Activated T-cell treated with anti-CD3 and anti-CD28 coated beads for 24 hours (primary cell): ENCODE measurements at places on chromosomes 2 and 18.

- no peak for DNase-seq
Measured at GRCh38 chr2:134461511-134461910, 207.6 kb downstream of the MGAT5 start.

- no peak for DNase-seq
Measured at GRCh38 chr2:169818241-169818640, 6.5 kb downstream of the METTL5 start.

GRCh38 chr2:46545015-46545839, 65.9 kb downstream of the TMEM247 start:
- no peak for DNase-seq

- DNase-seq, result no peak
Measured at GRCh38 chr2:43486603-43487002, 109.2 kb downstream of the THADA start.

- no peak for DNase-seq
Measured at GRCh38 chr2:28364610-28365009, 28.0 kb upstream of the FOSL2 start.

- DNase-seq, result no peak
Measured at GRCh38 chr2:211611061-211611518, 927.5 kb downstream of the ERBB4 start.

DNA sequence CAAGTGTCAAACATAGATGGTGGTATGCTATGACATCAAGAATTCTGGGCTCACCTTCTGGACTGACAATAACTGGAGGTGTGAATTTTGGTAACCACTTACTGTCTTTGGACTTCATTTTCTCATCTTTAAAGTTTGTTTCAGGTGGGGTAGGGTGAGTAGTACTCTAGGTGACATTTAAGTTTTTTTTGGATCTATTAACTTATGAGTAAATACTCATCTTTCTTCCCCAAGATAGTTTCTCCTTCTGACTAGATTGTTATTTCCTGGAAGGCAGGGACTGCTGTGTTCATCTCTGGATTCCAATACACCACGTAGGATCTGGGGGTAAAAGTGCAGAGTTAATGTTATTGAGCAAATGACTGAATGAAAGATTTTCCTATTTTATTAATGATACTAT, 55.9 kb downstream of the ICOS start:
- DNase-seq, result no peak

GRCh38 chr2:235381261-235381912, 112.5 kb upstream of the AGAP1 start:
- no peak for DNase-seq

DNA sequence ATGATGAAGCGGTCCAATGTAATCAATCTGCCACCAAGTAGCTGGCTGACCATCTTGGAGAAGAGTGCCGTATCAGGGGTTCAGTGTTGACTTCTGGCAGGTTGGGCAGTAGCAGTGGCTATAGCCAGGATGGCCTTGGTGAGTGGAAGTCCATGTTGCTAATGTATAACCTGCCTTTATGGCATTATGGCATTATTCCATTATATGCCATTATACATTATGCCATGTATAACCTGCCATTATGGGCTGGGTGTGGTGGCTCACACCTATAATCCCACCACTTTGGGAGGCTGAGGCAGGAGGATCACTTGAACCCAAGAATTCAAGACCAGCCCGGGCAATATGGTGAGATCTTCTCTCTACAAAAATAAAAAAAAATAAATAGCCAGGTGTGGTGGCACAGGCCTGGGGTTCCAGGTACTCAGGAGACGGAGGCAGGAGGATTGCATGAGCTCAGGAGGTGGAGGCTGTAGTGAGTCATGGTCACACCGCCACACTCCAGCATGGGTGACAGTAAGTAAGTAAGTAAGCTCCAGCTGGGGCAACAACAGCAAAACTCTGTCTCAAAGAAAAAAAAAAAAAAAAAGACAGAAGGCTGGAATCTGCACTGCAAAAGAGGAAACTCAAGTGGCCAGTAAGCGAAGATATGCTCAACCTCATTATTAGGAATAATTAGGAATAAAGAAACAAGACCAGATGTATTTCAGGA, 24.4 kb upstream of the EMILIN2 start:
- DNase-seq, result no peak

- no peak for DNase-seq
Measured at GRCh38 chr2:159620796-159621195, 4.4 kb upstream of the BAZ2B start.

DNA sequence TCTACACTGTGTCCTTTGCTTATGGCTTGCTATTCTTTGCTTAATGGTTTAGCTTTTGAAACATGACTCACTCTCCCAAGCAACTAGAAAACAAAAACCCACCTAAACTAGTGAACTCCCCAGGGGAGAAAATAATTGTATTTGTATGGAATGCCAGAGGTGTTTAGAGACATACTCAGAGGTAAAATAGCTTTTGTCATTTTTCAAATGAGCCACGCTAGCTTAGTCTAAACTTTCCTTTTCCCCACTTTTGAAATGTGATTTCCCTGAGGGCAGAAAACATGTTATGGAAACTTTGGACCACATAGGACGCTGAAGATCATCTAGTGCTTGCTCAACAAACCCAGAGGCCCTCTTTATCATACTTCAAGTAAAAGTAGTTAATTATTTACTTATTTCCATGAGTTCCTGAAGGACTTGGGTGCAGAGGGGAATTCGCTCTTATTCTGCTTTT, 16.5 kb upstream of the CYTIP start:
- DNase-seq, result no peak

GRCh38 chr2:171883275-171883893, 10.7 kb downstream of the SLC25A12 start:
- no peak for DNase-seq

GRCh38 chr2:159229476-159230144, 56.9 kb downstream of the WDSUB1 start:
- DNase-seq, result no peak

GRCh38 chr18:78794071-78794430, 185.6 kb upstream of the SALL3 start:
- DNase-seq, result no peak

DNA sequence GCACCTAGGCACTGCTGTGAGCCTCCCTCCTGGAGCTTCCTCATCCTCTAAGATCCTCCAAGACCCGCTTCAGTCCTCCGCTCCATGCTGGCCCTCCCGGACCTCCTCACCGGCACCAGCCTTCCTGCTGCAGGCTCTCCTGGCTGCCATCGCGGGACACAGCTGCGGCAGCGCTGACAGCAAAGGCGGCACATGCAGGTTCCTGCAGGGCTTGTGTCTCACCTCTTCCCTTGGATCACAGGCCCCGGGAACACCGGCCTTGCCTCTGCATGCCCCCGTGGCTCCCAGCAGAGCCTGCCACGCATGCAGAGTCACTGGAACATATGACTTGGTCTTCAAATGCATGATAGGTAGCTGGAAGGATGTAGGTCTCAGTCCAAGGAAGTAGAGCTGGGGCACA, 67.2 kb downstream of the PTGR3 start:
- no peak for DNase-seq

- no peak for DNase-seq
Measured at GRCh38 chr2:212882626-212883025, 268.8 kb downstream of the IKZF2 start.

GRCh38 chr18:49811151-49811938, 2.0 kb downstream of the ACAA2 start:
- DNase-seq, result no peak

DNA sequence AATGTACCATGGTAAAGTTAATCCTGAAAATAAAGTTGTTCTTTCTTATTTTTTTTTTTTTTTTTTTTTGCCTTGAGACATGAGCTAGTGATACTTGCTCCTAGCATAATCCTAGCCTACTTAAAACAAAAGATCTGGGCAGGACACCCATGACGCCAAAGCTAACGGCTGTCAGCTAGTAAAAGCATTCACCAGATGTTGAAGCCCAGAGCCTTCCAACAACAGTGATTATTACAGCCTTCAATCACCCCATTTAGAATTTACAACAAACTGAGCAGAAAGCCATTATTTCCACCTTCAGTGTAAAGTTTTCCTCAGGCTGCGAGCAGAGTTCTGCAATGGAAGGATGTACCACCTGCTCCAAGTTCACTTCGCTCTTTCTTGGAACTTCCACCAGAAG, 259.5 kb downstream of the SP3 start:
- DNase-seq, result no peak

- DNase-seq, result peak; percentile 35
Measured at GRCh38 chr2:144325086-144325485, 194.8 kb downstream of the ZEB2 start.

DNA sequence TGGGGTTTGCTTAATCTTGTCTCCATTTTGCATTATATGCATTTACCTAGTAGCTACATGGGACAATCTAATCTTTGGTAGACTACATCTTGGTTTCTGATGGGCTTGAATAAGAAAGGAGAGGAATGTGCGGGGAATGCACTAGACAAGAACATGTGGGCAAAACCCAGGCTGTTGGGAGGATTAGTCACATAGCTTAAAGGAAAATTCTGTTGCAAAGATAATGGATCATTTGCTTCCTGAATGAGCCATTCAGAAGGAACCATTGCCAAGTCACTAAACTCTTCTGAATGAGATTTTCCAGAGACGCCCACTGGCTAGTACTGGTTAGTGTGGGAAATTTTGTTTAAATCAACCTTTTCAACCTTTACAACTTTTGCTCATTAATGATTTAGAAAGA, 84.8 kb downstream of the OSBPL6 start:
- DNase-seq, result no peak

GRCh38 chr2:219416938-219417337, 1.2 kb upstream of the DES start:
- no peak for DNase-seq

DNA sequence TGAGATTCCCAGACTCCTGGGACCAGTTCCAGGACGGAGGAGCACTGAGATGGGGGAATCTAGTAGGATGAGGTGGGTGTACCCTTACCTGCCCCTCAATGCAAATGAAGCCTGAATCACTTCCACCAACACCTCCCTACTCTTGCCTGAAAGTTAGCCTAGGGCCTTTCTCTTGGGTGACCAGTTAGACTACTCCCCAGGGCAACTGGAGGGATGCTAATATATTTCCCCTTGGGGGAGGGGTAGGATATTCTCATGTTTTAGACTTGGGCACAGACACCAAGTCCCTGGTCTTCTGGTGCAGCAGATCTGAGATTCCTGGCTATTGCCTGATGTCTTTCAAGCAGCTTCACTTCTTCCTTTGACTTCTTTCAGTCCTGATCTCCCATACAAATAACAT, 334.5 kb downstream of the ALK start:
- no peak for DNase-seq

DNA sequence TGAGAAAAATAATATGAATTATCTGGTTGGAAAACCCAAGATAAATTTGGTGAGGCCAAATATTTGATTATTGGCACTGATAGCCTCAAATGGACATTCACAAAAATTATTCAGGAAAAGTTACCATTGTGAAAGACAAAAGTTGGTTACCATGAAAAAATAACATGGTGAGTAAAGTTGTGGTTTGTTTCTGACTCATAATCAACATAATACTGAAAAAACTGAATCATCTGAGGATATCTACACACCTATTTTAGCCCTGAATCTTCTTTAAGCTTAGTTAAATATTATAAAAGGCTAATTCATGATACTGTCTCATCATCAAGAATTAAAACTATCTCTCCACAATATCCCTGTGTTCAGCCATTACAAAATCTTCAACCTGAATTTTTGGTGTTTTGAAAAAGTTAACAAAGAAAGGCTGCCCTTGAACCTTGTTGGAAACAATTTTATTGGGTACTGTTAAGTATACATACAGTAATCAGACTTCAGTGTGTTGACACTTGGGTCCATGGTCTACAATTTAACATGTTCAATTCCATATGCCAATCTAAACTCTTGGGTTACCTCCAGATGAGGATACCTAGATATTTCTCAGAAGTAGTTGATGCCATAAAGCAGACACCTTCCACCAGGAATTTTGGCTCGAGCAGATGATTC, 607.5 kb upstream of the SLC39A10 start:
- DNase-seq, result no peak

GRCh38 chr18:68509902-68510301, 205.0 kb downstream of the TMX3 start:
- DNase-seq, result no peak

DNA sequence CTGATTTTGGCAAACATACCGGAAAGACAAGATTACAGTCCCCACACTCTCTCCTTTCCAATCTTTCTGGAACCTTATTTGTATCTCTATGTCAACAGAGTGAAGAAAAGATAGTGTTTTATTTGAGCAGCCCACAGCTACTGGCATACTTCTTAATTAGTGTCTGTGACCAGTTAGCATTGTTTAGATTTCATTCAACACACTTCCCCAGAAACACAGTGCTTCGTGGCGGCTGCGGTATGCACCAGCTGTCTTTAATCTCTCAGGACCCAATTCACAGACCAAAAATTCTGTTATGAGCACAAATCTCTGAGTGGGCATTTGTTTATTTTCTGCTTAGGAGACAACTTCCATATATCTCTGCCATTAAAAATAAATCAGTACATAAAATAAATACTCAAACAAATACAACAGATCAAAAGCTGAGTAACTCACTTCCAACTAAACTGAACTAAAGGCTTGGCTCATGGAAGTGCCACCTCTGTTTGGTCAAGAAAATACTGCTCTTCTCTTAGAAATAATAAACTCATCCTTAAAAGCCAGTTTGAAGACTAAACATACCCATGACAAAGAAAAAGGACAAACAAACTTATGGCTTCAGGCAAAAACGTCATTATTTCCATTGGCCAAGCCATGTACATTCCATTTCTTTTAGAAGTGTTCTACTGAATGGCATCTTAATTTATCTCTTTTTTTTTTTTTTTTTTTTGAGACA, 392.4 kb downstream of the TXNL1 start:
- DNase-seq, result no peak

GRCh38 chr2:152452256-152452973, 117.4 kb downstream of the FMNL2 start:
- no peak for DNase-seq

DNA sequence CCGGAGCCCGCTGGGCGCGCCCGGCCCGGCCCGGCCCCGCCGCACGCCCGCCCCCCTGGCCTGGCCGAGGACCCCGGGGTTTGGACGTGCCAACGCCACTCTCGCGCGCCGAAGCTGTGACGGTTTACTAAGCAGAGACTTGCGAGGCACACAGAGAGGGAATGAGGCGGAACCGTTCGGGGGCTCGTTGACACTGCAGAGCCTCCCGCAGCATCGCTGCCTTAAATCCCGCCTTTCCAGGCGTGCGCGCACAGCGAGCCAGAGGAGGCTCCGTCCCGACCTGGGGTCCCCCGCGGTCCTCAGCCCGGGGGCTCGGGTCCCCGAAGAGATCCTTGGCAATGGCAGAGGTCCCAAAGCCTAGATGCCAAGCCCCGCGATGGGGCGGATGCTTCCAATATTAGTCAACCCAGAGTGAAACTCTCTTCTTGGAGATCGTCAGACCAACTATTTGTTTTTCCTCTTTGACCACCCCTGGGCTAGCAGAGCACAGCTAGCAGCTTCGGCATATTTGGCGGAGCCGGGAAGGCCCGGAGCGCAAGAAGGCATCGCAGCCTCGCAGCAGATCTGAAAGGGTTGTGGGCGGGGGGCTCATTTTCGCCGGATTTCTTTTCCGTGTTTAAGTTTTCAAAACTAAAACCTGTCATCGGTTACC, at the start of gene ZNF385B:
Gene ZNF385B, minus strand, starts transcription at position 197 of the 652 bp plus-strand sequence.
- DNase-seq, result no peak

GRCh38 chr2:203237346-203238238, 1.2 kb upstream of the CYP20A1 start:
- DNase-seq, result no peak
